ENCODE measurements at places on chromosomes 5 and 9. TPM values are rescaled to one million over a fixed set of nuclear protein-coding genes. Genes with fewer than 3 reads are reported as not detected.

DNA sequence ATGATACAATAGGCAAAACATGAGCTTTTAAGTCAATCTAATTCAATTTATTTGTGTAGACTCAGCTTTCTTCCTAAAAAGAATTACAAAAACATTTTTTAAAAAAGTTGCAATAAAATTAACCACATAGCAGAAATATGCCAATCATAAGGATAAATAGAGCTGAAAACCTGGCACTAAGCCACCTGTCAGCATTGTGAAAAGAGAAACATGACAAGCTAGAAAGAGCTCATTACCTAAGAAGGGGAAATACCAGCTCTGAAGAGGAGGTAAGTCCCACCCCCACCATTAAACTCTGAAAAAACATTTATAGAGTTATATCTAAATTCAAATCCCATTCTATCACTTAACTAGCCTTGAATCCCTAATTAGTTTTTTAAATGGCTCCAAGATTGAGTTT is 372.9 kb downstream of the OSTF1 start:
- H3K36me3 ChIP-seq = no peaks in the 10 kb centered on the region
- DNase-seq = no peak
- H3K4me3 ChIP-seq = no peak overlapping the region
- H3K27ac ChIP-seq = no peak overlapping the region
- no peaks in the 10 kb centered on the region for H3K27me3 ChIP-seq

The PGM5 gene
- not detected for polyA plus RNA-seq

GRCh38 chr5:14186059-14186830 is 43.1 kb downstream of the TRIO start:
- H3K4me1 ChIP-seq = peaks cover 17% of the 10 kb centered on the region
- no peak for DNase-seq
- no peaks in the 10 kb centered on the region for H3K27me3 ChIP-seq
- H3K4me3 ChIP-seq = no peak overlapping the region
- H3K27ac ChIP-seq = peak overlapping the region; percentile 38

DNA sequence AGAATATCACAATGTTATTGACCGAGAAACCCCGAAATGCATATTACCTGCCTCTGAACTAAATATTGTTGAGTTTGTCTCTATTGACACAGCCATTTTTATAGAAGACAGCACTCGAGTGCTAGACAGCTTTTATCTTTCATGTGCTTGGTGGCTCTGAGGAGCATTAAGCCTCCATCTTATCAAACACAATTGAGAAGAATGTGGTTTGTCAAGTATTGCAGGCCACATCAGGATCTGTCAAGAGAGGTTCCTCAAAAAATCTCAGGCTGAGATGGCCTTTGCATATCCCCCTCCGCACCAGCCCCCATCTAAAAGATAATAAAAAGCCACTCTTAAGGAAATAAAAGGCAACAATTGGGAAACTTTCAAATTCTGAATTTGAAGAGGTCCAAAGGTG is 284.8 kb downstream of the DENND1A start:
- no peaks in the 10 kb centered on the region for H3K4me1 ChIP-seq
- H3K36me3 ChIP-seq = peaks cover 3% of the 10 kb centered on the region
- H3K27ac ChIP-seq = no peak overlapping the region
- H3K27me3 ChIP-seq = no peaks in the 10 kb centered on the region
- no peak overlapping the region for H3K4me3 ChIP-seq
- no peak for DNase-seq

DNA sequence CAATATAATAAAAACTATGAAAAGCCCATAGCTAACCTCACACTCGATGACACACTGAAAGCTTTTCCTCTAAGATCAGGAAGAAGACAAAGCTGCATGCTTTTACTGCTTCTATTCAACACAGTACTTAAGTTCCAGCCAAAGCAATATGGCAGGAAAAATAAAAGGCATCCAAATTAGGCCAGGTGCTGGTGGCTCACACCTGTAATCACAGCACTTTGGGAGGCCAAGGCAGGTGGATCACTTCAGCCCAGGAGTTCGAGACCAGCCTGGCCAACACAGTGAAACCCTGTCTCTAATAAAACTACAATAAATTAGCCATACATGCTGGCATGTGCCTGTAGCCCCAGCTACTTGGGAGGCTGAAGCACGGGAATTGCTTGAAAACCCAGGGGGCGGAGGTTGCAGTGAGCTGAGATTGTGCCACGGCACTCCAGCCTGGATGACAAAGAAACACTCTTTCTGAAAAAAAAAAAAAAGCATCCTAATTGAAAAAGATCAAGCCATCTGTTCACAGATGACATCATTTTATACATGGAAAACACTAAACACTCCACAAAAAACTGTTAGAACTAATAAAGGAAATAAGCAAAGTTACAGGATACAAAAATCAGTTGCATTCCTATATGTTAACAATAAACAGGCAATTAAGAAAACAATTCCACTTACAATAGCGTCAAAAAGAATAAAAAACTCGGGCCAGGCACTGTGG is 17.9 kb downstream of the ZFR start:
- no peaks in the 10 kb centered on the region for H3K27me3 ChIP-seq
- H3K4me1 ChIP-seq = no peaks in the 10 kb centered on the region
- H3K4me3 ChIP-seq = no peak overlapping the region
- H3K36me3 ChIP-seq = peaks cover 22% of the 10 kb centered on the region

- H3K27ac ChIP-seq = no peak overlapping the region
- DNase-seq = no peak
- no peaks in the 10 kb centered on the region for H3K36me3 ChIP-seq
These were observed 670.8 kb downstream of the ACTL7B start for GRCh38 chr9:108184941-108185340.
